Colonic mucosa (tissue), 4 donors: ENCODE measurements at places on chromosomes 3 and 15.

GRCh38 chr3:33826206-33826605 is 27.8 kb downstream of the PDCD6IP start:
- no peak for DNase-seq

GRCh38 chr15:88627463-88627862 is 6.3 kb downstream of the AEN start:
- peak; percentile 56 for DNase-seq

DNA sequence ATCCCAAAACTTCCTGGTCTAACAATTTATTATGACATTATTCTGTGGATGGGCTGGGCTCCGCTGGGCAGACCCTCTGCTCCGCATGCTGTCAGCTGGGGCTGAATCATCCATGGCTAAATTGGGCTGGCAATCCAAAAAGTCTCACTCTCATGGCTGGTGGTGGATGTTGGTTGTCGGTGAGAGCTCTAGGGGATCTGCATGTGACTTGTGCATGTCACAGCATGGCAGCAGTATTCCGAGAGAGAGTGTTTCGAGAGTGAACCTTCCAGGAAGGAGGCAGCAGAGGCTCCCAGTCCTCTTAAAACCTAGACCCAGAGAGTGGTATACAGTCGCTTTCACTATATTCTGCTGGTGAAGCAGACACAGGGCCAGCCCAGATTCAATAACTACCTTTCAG is 9.9 kb downstream of the RARB start:
- DNase-seq: no peak

DNA sequence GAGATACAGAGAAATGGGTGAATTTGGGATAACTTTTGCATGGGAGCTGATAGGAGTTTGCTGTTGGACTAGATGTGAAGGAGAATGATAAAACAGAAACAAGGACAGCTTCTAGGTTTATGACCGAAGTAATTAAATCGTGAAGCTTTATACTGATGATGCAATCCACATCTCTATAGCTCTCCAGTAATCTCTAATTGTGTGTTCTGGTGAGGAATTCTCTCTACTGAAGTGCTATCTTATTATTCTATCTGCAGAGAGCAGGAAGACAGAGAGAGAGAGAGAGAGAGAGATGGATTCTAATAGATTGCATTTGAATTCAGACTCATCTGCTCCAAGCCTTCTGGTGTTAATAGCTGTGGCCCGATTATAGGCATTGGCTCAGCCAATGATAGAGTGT is 113.5 kb upstream of the FRMD4B start:
- no peak for DNase-seq

DNA sequence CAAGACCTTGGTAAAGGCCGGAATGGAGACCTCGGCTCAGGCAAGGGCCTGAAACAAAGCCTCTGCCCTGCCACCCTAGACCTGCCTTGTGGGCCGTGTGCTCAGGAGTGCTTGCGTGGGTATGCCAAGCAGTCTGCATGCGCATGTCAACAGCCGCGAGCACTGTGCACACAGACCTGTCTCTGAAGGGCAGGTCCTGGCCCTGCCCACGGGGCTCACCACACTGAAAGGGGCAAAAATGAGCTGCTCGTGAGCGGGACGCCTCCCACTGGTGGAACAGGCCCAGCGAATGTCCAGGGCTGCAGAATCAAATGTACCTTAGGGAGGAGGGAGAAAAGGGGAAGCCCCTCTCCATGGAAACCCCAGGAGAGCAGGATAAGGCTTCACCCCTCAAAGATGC is 44.3 kb upstream of the FGD5 start:
- peak; percentile 9 for DNase-seq
